ENCODE measurements at places on chromosomes 11 and 22.
A peak's percentile ranks its signal among the peaks of the same experiment; 100 is the strongest.

DNA sequence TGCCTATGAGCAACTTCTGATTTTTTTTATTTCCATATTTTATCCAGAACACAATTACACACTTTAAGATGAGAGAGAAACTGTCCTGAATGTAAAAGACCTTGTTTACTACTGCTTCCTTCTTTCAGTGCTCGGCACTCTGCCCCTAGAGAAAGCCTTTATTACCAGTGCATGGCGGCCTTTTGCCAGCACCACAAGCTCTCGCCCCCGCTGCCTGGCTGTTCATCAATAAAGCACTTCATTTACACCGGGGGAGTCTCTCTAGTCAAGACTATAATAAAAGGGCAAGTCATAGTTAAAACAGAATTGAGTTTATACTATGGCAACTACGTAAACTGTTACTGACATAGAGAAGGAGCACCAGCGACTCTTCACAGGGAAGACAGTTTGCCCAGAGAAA, 259.5 kb downstream of the CADM1 start:
- DNase-seq = no peak

DNA sequence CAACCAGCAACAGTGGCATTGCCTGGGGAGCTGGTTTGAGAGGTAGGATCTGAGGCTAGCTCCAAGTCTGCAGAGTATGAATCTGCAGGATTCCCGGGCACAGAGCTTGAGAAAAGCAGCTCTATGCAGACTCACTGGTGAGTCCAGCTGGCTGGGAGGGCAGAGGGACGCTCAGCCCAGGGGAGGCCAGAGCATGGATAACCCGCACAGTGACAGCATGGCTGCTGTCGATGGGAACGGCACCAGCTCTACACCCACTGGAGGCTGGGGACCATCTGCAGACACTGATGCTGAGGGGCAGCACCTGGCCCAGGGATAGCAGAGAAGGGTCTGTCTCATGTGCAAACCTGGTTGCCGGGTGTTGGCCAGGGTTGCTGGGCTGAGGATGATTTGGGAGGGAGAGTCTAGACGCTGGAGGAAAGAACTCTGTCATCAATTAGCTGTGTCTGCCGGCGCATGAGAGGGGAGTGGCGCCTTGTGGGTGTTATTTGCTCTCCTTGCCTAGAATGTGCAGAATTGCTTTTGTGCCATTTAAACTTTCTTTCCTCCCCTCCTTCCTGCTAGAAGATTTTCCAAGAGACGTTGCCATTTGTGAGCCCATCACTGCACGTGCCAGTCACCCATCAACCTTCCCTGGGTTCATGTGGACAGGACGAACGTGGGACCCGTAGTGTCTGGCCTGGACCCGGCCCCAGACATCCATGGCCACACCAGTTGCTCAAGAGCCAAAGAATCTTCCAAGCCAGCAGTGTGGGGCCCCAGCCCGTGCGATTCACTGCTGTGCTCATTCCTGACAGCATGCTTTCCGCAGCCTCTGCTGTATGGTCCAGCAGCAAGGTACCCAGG, 19.1 kb upstream of the LINC01488 start:
- no peak for DNase-seq

- DNase-seq = peak; percentile 64
Measured at GRCh38 chr22:46054091-46055073, 77.4 kb upstream of the WNT7B start.

DNA sequence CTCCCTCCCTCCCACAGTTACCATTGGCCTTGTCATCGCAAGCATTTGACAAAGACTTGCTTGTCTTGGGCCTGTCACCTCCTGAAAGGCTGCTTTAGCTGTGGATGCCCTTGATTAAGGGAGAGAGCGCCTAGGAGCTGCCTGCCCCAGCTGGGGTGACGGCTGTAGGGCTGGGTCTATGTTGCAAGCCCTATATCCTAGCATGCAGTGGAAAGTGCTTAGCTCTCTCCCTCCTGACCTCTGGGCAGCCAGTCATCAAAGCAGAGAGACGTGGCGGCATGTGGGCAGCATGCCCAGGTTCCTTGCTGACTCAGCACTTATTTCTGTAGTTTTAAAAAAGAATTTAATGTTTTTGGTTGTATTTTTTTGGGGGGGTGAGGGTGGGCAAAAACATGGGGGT, 75.9 kb downstream of the BARX2 start:
- no peak for DNase-seq

DNA sequence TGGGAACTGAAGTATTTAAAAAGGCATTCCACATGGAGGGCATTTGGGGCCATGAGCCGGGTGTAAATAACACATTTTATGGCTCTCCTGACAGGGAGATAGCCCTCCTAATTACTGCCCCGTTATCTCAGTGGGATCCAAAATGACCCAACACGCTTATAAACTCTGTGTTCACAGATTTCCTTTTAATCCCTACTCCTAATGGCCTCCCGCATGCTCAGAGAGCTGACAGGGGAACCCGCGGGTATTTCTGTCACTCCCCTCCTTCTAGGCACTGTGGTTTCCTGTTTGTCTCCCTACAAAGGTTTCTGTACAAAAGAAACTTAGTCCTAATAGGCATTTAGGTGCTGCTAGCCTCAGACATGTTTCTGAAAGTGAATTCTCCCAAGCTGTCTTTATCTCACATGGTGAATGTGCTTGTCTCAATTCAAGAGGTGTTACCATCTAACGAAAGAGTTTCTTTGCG, 202.8 kb upstream of the SEZ6L start:
- no peak for DNase-seq

- DNase-seq = no peak
Measured at GRCh38 chr11:129302386-129303101, 73.1 kb upstream of the BARX2 start.

DNA sequence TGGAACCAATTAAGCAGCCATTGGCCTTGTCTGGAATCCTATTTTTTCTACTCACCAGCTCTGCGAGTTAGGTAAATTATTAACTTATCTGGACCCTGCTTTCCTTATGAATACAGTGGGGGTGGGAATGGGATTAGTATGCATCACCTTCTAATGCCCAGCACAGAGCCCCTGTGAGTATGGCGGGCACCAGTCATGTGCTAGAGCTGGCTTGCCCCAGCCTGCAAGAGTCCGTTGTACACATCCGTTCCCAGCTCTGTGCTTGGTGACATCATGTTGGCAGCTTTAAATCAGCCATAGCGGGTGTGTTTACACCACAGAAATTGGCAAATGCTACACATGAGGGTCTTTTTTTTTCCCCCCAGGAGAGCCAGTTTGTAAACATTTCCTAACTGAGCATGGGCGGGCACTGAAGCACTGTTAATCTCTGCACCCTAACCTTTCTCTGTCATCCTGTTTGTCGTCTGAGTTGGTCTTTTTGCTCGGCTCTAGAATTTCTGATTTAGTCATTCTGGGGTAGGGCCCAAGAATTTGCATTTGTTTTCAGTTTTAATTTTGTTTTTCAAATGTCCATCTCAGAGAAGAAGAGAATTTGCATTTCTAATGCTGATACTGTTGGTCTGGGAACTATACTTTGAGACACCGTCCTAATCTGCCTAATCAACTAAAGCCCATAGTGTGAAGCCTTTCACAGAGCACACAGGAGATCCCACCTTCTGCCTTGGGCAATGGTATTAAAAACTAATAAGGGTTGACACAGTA, 130.3 kb upstream of the TBCEL start:
- DNase-seq = no peak

DNA sequence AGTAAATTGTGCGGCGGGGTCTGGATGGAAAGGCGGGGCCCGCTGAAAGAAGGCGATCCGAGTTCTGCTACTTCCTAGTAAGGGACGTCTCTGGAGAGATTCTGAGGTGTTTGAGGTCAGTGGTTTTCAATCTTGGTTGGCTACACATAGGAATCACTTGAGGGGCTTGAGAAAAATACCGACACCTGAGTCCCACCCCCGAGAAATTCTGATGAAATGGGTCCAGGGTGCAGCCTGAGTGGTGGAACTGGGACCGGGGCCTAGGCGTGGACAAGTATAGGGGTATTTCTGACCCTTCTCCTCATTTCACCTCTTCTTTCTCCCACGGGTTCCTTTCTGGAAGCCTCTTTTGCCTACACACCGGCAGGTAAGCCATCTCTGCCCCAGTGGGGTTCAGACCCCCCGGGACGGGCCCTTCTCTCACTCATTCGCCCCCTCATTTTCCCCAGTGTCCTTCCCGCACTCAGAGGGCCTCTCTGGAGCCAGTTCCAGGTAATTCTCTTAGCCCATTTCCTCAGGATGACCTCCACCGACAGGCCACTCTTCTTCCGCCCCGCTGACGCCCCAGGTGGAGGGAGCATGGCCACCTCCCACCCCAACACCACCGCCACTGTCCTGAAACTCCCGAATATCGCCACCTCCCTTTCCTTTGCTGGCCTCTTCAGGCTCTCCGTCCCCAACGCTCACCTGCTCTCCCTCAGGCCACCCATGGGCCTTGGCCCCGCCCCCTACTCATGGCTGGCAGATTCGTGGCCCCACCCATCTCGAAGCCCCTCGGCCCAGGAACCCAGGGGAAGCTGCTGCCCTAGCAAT, 11.8 kb downstream of the ROBO3 start:
- DNase-seq = no peak

GRCh38 chr11:62786318-62787004, 741 bp upstream of the TMEM179B start:
- peak; percentile 83 for DNase-seq

DNA sequence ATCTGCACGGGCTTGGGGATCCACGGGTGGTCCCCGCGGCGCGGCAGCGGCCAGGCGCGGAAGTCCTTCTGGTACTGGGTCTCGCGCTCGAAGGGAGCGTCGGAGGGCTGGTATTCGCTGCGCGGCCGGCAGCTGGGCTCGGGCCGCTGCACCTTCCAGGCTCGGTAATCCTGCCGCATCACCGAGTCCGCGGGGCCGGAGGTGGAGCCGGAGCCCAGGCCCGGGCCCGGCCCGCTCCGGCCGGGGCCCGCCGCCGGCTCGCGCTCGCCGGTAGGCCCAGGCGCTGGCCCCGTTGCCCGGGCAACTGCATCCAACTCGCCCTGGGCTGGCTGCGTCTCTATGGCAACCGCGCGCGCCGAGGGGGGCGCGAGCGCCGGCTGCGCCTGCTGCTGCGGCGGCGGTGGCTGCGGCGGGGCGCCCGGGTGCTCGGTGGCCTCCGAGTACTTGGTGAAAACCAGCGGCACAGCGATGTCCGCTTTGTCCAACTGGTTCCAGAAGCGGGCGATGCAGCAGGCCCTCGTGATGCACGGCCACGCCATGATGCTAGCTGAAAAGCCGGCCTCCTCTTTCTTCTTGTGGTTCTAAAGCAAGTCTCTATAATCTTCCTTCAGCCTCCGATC, 897 bp downstream of the MAP6 start:
- no peak for DNase-seq

DNA sequence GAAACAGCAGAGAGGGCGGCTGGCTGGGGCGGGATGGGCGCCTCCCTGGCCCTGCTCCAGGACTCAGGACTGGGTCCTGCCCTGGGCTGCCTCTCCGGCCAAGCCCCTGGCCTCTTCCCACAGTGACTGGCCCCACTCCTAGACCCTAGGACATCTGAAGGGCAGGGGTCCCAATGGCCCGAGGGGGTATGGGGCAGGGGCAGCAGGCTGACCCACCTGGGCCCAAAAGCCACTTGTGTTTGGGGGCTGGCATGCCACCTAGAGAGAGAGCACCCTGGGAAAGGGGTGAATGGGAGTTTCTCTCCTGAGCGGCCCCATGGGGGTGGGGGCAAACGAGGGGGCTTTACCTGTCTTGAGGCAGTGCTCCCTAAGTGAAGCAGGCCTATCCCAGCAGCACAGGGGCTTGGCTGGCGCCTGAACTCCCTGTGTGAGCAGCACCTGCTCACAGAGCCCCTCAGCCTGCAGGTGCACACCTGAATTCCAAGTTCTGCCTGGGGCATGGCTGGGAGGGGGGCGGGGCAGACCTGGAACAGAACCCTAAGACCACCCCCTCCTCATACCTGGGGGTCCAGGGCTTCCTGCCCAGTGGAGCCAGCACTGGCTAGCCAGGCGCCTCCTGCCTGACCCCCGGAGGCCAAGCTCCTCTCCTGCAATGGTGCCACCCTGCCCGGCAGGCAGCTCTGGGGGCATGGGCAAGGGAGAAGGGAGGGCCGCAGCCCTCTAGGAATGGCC, 16.9 kb downstream of the DUSP8 start:
- DNase-seq = no peak

DNA sequence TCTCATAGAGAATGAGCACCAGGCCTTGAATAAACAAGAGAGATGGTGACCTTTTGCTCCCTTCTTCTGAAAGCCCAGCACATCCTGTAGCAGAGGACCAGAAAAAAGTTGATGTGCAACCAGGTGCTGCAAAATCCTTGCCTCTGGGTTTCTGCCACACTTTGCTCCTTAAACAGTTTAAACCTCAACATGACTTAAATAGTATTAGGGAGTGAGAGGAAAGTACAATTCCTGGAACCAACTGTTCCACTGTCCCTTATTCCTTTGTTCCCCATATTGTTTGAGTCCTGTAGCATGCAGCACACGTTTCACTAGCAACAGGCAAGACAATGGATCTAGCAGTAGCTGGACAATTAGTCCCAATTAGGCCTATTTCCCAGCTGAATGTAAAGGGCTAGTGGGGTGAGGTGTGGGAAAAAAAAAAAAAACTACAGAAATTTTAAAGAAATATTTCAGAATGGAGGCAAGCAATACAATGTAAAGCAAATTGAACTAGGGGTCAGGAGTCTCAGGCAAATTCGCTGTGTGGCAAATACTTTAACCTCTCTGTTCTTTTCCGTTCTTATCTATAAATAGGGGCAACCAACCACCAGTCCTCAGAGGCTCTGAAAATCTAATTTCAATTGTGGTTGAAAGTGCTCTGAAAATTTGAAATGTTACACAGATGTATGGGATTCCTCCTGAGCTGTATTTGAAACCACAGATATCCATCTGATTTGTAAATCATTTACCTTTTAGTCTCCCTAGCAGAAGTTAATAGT, 6.6 kb downstream of the MPPED2 start:
- no peak for DNase-seq

DNA sequence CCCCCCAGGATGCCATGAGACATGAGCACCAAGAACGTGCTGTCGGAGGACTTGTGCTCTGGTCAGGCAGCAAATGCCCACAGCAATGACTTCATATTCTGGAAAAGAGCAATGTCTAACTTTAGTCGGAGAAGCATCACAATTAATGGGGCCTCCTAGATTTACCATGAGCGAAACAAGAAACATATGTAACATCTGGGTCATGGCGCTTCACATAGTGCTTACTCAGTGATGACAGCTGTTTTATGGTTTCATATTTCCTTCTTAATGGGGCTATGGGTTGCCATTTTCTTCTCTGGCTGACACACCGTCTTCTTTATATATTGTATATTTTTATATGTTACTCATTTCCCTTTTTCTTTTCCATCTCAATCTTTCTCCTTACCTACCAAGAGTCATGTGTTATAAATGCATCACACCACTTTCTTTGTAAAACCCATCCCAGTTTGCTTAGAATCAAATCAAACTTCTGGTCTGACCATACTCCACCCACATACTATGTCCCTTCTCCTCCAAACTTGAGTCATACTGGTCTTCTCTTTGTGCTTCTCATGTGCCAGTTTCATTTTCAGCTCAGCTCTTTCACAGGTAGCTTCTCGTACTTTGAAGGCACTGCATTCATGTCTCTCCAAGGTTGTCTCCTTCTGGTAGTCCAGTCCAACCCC, 9.4 kb upstream of the CASP12 start:
- DNase-seq = peak; percentile 30

All from central memory CD4-positive, alpha-beta T cell (primary cell).